ENCODE measurements at places on chromosomes 16 and 17. TPM values are rescaled to one million over a fixed set of nuclear protein-coding genes. Genes with fewer than 3 reads are reported as not detected.

The TLCD3B gene
- 0.54 TPM for total RNA-seq

The WIPI1 gene
- 4.6 TPM for total RNA-seq

The CES5A gene
- total RNA-seq: not detected

The CHST6 gene
- total RNA-seq: 0.27 TPM

The PTGES3L gene
- total RNA-seq: 3.0 TPM

The ACSM2A gene
- not detected for total RNA-seq

The SLC6A2 gene
- total RNA-seq: 0.27 TPM

The TBX21 gene
- 0.27 TPM for total RNA-seq
